Trophoblast cell (in vitro differentiated cells and primary cell): ENCODE measurements at places on chromosomes 4 and X.
A peak's percentile ranks its signal among the peaks of the same experiment; 100 is the strongest.

DNA sequence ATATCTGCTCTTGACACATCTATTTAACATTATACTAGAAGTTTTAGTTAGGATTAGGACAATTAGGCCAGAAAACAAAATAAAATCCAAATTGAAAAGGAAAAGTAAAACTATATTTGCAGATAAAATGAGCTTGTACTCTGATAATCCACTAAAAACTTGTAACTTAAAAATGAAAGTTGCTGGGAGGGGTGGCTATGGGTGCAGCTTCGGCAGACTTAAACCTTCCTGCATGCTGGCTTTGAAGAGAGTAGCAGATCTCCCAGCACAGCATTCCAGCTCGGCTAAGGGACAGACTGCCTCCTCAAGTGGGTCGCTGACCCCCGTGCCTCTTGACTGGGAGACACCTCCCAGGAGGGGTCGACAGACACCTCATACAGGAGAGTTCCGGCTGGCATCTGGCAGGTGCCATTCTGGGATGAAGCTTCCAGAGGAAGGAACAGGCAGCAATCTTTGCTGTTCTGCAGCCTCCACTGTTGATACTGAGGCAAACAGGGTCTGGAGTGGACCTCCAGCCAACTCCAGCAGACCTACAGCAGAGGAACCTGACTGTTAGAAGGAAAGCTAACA is 2379.9 kb downstream of the ARAP2 start:
- DNase-seq = no peak

DNA sequence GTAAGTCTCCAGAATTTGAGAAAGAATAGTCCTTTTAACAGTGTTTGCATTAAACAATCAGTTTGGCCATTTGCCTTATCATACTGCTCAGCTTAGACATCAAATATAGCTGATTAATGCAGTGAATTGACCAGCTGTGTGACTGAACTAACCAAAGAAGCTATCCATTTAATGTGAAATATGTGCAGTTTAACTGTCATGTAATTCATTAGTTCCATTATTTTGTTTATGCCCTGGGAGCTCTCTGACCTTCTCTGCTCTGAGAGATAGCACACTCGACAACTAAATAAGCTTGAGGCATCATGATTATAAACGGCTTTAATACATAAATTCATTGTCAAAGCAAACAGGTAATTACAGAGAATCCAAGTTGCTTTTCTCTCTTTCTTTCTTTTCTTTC is 324.3 kb upstream of the PCDH7 start:
- no peak for DNase-seq

DNA sequence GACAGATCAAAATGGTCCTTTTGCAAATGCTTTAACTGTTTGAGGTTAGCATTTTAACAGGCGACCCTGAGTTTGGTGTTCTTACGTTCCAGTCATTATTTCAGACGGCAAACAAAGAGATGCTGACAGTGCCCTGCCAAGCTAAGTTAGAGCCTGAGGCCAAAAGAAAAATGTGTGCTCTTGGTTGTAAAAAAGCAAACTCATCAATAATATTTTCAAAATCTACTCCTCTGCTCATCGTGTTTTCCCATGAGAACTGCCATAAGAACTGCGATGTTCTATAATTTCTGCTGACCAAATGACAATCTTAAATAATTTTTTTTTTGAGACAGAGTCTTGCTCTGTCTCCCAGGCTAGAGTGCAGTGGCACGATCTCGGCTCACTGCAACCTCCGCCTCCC is 62.7 kb upstream of the BCLAF3 start:
- DNase-seq = no peak

- DNase-seq = no peak
These were observed 18.4 kb downstream of the SLC38A5 start for GRCh38 chrX:48451708-48452107.

- DNase-seq = peak; percentile 4
These were observed 19.5 kb upstream of the CNKSR2 start for GRCh38 chrX:21354725-21355124.
